Left lung (tissue), 14 donors: ENCODE measurements at places on chromosomes 16 and 17.

DNA sequence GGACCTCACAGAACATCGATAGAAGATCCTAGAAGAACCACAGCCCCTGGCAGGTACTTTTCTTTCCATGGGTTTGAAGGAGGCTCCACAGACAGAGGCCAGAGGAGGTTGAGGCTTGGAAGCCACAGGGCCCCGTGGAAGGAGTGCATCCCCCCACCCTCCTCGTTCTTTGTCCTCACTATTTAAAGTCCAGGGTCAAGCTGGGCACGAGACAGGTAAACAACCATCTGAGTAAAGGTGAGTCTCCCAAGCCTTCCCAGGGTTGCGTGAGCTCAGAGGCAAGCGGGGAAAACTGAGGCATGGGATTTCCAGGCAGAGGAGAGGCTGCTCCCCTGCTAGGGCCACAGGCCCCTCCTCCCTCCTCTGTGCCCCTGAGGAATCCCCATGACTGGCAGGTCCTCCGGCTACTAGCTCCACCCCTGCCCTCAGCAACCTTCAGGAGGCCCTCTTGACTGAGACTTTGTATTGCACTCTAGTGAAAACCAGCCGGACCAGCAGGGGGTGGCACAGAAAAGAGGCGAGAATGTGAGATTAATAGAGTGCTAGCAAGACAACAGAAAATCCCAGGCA, 927 bp upstream of the SULT1A2 start:
- peak; percentile 81 for DNase-seq

DNA sequence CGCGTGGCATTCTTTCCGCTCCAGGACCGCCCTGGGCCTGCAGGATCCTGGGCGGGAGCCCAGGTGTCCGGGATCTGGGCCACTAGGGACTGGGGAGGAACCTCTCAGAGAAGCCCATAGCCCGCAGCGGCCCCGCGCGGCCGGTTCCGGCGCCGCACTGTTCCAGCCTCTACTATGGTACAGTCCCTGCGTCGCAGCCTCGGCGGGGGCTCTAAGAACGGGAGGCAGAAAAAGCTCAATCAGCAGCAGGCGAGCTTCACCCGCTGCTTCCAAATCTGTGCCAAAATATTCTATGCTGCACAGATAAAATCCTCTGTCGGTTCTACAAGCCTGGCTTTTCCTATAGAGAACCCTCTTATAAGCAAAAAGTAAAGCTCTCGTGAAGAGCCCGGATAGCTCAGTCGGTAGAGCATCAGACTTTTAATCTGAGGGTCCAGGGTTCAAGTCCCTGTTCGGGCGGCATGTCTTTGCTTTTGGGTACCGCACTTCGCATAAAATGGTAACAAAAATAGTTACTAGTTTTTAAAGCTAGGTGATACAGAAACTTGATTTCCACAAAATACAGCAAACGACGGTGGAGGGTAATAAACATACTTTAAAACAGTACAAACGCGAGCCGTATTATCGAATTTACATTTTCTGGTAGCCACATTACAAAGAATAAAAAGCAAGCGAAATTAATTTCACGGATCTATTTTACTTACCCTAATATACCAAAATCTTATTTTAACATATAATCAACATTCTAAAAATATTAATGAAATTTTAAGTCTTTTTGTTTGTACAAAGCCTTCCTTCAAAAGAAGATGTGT, 661 bp upstream of the ALOXE3 start:
- DNase-seq, result peak; percentile 88

GRCh38 chr17:63988741-63989621, 9.2 kb upstream of the PRR29 start:
- DNase-seq, result peak; percentile 68

GRCh38 chr16:14372471-14372870, 257.6 kb downstream of the PARN start:
- no peak for DNase-seq

GRCh38 chr17:64565563-64565962, 58.8 kb downstream of the CEP95 start:
- DNase-seq, result no peak

GRCh38 chr17:37576281-37576680, 32.9 kb downstream of the SYNRG start:
- DNase-seq, result no peak

GRCh38 chr17:4518901-4519300, 20.2 kb downstream of the SPNS2 start:
- no peak for DNase-seq

DNA sequence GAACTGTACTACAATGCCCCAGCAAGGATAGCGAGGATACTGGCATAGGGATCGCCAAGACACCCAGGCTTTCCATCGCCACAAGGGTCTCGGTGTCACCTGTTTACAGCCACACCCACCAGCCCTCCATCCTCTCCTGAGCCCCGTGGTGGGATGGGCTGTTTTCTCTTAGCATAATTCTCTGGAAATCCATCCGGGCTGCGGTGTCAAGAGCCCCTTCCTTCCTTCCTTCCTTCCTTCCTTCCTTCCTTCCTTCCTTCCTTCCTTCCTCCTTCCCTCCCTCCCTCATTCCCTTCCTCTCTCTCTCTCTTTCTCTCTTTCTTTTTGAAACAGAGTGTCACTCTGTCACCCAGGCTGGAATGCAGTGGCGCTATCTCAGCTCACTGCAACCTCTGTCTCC, 36.0 kb upstream of the BAHCC1 start:
- DNase-seq, result no peak

DNA sequence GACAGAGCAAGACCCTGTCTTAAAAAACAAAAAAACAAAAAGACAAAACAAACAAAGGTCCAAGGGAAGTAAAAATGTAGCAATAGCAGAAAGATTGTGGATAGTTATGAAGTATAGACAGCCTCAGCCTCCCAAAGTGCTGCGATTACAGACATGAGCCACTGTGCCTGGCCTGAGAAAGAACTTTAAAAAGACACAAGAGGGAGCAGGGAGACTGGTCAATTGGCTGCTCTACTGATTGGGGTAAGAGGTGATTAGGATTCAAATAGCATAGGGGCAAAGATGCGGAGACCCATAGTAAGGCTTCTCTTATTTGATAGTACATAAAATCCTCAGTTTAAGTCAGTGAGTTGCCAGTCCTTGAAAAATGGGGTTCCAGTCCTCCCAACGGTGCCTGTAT, 518.2 kb upstream of the GOT2 start:
- DNase-seq, result no peak

DNA sequence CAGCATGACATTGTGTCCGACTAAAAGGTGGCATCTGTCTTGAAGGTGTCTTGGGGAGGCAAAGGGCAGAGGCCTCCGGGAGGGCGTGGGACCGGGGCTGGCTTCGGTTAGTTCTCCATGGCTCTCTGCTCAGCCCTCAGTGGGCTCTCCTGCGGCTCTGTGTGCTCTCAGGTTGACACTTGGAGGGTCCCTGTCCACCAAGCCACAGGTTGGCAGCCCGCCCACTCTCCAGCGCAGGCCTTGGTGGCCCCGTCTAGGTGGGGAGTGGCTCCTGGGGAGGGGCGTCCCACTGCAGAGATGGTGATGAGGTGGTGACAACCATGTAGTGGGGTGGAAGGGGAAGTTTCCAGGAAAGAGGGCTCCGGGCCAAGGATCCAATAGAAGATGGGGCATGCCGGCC, 31.6 kb downstream of the ADGRG5 start:
- no peak for DNase-seq

GRCh38 chr16:70688246-70688742, 2.4 kb upstream of the MTSS2 start:
- peak; percentile 80 for DNase-seq

DNA sequence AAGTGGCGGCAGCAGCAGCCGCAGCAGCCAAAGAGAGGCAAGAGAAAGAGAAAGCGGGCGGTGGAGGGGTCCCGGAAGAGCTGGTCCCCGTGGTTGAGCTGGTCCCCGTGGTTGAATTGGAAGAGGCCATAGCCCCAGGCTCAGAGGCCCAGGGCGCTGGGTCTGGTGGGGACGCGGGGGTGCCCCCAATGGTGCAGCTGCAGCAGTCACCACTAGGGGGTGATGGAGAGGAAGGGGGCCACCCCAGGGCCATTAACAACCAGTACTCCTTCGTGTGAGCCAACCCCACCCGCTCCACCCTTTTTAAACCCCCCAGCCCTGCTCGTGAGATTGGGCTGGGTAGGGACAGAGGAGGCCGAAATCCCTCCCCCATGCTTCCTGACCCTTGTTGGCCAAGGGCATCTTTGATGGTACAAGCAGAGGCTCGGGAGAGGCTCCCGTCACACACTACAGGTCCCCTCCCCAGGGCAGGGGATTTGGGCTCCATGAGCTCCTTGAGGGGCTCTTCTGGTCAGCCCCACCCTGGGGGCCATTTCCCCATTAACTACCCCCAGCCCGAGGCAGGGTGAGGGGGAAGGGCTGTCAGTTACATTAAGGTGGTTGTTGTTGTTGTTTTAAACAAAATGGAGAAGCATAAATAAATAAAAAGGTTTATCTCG, 4.6 kb upstream of the ATP2A1 start:
- DNase-seq, result no peak

DNA sequence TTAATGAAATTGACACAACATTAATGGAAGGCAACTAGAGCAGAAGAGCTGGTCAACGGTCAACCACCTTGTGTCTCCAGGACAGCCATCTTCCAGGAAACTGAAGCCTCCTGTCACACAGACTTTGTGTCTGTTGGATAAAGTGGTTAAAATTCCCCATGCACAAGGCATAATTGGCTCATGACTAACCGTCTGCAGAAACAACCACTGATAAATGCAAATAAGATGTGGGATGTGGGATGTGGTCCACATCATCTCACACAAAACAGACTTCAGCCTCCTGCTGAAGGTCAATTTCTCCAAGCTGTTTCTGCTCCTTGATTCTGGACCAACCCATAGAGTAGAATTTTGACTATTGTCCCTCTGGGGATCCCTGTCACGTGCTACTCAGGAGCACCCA, 26.9 kb upstream of the XYLT1 start:
- DNase-seq, result no peak

- DNase-seq, result peak; percentile 33
Measured at GRCh38 chr16:83701494-83701893, 106.3 kb upstream of the HSBP1 start.

DNA sequence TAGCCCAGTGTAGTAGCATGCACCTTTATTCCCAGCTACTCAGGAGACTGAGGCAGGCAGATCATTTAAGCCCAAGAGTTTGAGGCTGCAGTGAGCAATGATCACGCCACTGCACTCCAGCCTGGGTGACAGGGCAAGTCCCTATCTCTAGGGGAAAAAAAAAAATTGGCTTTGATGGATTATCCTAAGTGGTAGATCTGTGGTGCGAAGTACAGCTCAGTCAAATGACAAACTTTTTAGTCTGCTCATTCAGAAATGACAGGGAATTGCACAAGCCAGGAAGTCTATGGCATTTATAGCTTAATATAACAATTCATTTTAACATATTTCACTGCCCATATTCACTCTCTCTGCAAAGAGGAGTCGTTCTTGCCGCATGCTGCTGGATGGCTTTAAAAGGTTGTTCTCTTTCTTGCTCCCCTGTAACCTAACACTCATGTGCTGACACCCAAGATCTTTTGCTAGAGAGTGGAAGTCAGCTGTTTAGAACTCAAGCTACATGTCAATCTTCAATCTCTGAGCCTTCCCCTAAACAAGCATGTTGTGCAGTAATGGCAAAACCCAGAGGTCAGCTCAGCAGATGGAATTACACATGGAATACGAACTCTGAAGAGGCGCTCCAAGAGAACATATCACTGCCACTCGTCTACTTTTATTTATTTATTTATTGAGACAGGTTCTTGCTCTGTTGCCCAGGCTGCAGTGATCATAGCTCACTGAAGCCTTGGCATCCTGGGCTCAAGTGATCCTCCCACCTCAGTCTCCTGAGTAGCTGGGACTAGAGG, 32.8 kb downstream of the RNF157 start:
- DNase-seq, result no peak

DNA sequence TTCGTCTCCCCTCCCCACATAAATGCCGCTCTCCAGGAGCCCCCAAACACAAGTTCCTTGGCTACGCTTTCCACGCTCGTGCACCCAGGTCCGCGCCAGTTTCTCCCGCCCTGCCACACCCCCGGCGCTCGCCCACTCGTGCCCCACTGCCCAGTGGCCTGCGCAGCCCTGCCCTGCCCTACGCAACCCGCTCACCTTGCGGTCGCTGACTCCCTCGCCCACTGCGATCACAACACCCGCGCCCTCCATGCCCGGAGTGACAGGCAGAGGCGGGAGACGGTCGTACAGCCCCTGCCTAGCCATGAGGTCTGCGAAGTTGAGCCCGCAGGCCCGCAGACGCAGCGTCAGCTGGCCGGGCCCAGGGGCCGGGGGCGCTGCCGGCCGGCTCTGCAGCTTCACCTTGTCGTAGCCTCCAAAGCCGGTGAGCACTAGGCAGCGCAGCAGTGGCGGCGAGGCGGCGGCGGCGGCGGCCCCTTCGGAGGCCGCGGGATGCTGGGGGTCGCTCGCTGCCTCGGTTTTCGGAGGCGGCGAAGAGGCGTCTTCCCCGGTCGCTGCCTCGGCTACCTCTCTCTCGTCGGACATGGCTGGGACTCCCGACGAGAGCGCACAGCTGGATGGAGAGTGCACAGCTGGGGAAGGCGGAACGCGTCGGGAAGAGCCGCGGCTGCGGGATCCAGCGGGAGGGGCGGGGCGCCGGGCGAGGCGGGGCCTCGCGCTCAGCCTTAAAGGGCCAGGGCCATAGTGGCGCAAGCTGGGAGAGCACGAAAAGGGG, at the start of gene VAT1:
Gene VAT1, minus strand, starts transcription at position 645 of the 772 bp plus-strand sequence. Its CDS starts 63 bp downstream, at position 582.
- peak; percentile 78 for DNase-seq

GRCh38 chr17:38907930-38908675, 17.3 kb upstream of the LASP1NB start:
- no peak for DNase-seq

- no peak for DNase-seq
Measured at GRCh38 chr17:49603720-49604119, 28.0 kb downstream of the NXPH3 start.

GRCh38 chr16:80150978-80151721, 389.6 kb upstream of the DYNLRB2 start:
- DNase-seq, result no peak

DNA sequence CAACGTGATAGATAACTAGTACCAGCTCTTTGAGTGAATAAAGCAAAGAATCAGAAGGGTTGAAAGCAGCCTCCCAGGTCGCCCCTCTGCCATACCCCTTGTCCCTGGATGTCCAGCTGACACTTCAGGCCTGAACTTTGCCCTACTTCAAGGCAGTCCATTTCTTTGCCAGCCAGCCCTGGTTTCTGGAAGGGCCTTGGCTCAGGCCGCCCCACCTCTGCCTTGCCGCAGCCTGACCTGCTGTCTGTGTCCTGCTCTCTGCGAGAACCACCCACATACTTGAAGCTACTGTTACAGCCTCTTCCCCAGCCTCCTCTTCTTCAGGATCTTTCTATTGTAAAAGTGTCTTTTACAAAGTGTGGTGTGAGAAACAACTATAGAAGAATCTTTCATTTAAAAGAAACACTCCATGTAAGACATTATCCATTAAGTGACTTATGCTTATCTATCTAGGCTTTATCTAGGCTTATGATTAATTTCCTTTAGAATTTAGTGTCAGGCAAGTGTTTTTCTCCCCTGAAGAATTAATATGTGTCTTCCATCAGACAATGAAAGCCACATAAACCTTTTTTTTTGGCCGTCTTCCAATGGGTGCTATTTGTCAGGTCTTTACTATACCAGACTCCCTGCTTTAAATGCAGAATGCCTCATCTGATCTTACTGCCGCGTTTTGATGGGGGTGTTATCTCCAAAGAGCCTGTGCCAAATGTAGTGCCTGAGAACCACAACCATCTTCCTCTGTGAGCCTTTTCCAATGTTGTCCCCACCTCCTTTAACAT, 133.9 kb downstream of the SOCS1 start:
- no peak for DNase-seq
